ENCODE measurements at places on chromosomes 5 and 9.
A peak's percentile ranks its signal among the peaks of the same experiment; 100 is the strongest.

- DNase-seq, result peak; percentile 84
Measured at GRCh38 chr5:90020575-90021538, 388.7 kb downstream of the CETN3 start.

- no peak for DNase-seq
Measured at GRCh38 chr5:171755354-171755821, 30.2 kb upstream of the SMIM23 start.

GRCh38 chr5:175657593-175658271, at the start of gene HRH2:
HRH2 (plus strand) TSS chr5:175658071; CDS start chr5:175683234, 25,163 bp downstream.
- DNase-seq, result peak; percentile 14

DNA sequence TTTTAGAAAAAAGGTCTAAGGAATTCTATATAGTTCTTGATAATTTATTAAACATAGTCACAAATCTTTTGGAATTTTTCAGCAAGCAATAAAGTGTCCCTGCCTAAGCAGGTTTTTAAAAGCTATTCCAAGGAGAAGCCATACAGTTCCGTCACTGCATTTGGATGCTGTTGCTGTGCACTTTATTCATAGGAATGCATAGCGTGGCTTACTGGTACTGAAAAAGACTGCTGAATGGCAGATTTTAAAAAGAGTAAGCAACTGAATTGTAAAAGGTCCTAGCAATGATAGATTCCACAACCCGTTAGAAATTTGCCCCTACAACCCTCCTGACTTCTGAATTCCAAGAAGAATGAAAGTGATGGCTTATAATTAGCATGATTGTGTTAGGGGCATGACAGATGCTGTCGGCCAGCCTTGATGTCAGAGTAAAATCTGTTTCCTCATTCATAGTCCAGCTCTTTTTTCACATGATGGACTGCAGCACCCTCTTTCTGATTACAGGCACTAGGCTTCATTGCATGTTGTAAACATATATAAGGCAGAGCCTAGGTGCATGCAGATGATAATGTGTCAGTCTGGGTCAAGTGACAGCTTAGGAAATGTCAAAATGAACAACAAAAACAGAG, 227.0 kb downstream of the PDE4D start:
- no peak for DNase-seq

DNA sequence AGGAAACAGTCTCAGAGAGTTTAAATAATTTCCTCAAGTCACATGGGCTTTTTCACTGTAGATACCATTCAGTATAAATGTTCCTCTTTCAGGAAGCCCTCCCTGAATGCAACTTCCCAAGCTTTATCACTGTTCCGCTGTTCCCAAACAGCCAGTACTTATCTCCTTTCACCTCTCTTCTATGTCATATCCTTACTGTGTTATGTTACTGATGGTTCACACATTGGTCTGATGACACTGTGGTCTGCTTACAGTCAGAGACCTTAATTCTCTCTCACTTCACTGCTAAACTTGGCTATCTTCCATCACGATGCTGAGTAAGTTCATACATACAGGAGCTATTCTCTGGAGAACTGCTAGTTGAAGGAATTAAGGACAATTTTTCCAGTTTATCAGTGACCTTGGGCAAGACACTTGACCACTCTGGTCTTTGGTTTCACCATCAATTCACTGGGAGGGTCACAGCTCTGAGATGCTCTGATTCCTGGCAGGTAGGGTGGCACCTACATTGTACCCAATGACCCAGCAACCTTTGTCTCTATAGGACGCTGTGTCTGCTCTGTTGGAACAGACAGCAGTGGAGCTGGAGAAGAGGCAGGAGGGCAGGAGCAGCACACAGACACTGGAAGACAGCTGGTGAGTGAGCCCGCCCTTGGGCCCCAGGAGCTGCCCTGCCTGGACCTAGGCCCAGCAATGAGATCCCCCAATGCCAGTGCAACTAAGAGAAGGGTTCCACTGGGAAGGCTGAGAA, 42.1 kb upstream of the RARS1 start:
- DNase-seq, result no peak

DNA sequence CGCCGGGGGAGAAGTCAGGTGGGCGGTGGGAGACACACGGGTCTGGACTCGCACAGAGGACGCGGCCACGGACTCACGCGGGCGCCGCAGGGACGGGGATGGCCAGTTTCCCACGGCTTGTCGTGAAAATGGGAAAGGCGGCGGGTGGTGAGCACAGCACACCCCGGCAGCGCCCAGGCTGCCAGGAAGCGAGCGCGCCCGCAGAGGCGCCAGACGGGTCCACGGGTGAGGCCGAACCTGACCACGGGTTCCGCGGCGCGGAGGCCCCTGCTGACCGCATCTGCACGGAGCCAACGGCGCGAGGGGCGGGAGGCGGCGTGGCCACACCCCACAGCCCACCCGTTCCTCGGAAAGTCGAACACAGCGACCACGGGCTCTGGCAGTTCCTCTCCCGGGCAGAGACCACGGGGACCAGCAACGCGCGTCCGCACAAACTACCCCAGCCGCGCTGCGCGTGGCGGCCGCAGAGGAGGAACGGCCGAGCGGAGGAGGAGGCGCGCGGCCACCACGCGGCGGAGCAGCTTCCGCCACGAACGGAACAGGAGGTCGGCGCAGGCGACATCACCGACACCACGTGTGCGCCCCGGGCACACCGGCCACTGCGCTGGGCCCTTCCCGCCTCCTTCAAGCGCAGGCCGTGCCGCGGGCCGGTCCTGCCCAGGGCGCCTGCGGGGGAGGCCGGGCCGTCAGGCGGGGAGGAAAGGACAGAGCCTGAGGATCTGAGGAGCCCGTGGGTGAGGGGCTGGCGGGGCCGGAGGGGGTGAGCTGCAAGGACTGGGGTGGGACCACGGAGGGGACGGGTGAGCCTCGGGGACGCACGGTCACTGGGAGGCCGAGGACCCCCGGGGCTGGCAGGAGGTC, 5.6 kb downstream of the EXD3 start:
- DNase-seq, result peak; percentile 6

DNA sequence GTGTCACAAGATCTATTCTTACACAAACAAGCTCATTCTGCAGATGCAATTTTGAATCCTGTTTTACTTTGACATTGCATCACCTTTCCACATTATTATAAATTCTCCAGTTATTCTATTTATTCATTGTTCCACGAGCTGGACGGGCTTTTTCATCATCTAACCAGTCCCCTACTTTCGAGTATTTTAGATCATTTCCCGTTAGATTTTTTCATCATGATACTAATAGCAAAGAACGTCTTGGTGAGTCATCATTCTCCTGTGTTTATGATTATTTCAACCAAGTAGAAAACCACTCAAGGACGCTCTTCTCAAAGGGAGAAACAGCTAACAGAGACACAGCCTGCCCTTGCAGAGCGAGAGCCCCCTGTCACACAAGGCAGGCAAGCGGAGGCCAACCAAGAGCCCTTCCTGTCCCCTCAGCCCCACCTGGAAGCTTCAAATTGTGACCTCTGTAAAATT, 15.1 kb downstream of the BBLN start:
- DNase-seq, result no peak

GRCh38 chr5:62182802-62183201, 123.2 kb upstream of the KIF2A start:
- DNase-seq, result no peak

GRCh38 chr5:55900068-55900467, 48.9 kb downstream of the IL31RA start:
- DNase-seq, result no peak

DNA sequence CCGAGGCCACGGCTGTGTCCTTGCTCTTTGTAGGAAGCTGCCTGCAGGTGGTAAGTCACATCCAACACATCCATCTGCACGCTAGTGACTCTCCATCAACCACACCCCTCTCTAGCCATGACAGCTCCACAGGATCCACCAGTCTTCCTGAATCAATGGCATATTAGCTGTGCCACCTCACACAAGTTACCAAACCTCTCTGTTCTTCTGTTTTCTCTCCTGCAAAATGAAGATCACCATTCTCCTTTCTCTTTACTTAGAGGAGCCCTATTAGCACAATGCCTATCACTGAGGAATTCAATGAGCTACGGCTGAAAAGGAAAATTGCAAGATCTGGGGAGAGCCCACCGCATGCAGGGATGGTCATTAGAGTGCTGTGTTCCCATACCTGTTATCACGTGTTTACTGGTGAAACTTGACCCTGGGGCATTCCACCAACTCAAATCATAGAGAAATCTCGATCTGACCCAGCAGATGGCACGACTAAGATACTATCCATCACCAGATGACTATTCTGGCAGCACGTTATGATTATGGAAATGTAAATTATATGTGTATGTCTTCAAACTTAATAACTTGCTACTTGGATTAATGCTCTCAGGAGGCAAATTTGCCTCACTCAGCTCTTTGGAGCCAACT, 20.9 kb downstream of the WHRN start:
- no peak for DNase-seq

DNA sequence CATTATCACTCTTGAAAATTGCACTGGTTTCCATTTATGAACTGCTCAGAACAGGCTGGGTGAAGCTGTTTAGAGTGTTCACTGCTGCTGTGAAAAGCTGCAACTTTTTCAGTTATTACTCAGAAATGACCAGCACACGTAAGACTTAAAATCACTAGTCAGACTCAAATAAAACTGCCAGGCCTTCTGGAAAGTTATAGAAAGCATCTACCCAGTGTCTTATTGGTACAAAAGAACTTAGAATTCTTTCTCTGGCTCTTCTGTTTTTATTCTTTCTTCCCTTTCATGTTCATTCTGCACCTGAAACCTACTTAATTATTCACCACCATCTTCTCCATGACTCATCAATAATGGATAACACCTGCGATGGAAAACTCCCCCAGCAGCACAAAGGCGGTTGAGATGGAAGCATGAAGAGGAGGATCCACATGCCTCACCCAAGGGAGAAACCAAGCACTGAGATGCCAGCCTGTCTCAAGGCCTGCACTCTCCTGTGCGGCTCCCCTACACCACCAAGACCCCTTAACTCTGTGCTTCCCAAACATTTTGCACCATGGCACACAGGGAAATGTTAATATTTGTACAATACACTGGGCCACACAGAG, 171.9 kb downstream of the ENTREP1 start:
- DNase-seq, result no peak

DNA sequence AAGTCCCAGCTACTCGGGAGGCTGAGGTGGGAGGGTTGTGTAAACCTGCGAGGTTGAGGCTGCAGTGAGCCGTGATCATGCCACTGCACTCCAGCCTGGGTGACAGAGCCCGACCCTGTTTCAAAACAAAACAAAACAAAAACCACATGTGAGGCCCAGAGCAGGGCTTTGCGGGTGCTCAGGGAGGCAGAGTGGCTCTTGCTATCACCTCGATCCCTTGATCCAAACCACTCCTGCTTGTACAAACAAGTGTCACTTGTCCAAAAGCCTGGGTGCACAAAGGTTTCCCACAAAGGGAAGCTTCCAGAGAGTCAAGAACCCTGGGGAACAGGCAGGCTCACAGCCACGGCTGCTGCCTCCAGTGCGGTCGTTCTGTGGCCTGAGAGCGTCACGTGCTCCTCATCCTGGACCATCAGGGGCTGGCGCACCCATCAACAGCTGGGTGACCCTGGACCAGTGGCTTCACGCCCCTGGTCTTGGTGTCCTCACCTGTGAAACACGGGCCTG, 162.7 kb downstream of the C9orf50 start:
- peak; percentile 63 for DNase-seq

DNA sequence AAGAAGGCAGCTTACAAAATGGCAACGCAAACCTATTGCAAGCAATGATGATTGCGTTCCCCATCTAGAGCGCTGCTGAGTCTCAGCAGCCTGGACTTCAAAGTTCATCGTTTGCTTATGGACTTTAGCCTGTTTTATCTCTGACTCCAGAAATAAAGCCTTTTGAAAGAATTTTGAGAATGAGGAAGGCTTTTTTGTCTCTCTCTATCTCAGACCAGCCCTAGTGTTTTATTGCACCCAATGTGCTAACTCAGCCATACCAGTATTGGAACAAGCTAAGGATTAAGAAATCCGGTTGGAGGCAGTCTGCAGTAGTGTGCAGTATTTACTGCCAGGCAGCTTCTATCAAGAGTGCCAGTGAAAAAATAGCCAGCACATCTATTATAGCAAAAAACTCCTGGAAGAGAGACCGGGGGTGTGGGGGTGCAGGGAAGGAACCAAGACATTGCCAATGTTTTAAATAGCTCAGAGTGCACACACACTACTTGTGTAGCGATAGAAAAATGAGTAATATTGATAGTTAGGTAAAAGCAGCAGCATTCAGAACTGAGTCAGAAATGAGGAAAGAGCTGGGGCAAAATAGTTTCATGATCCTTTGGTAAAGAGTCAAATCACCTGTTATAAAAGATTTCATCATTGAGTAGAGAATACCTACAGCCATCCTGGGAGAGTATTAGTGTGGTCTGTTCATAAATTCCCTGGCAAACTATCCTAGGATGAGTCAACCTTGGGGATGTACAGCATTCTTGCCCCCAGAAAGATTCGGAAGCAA, 219.0 kb downstream of the ZNF608 start:
- DNase-seq, result peak; percentile 11

- no peak for DNase-seq
Measured at GRCh38 chr9:74494490-74494889, 2.6 kb upstream of the RORB start.

- DNase-seq, result no peak
Measured at GRCh38 chr9:100590481-100590880, 12.6 kb downstream of the CAVIN4 start.

- no peak for DNase-seq
Measured at GRCh38 chr5:149707097-149707496, 23.0 kb upstream of the PPARGC1B start.

- no peak for DNase-seq
Measured at GRCh38 chr5:30850866-30851265, 342.6 kb upstream of the CDH6 start.

GRCh38 chr5:116942622-116943021, 368.0 kb upstream of the SEMA6A start:
- no peak for DNase-seq

- no peak for DNase-seq
Measured at GRCh38 chr9:135552021-135552697, 6.2 kb downstream of the OBP2A start.

- DNase-seq, result no peak
Measured at GRCh38 chr5:68253624-68254585, 38.3 kb downstream of the PIK3R1 start.

GRCh38 chr5:157917899-157918809, 59.2 kb upstream of the CLINT1 start:
- no peak for DNase-seq

- peak; percentile 92 for DNase-seq
Measured at GRCh38 chr5:122183098-122183787, 53.9 kb downstream of the ZNF474 start.

GRCh38 chr5:36152324-36153297, 700 bp downstream of the SKP2 start:
- DNase-seq, result no peak

DNA sequence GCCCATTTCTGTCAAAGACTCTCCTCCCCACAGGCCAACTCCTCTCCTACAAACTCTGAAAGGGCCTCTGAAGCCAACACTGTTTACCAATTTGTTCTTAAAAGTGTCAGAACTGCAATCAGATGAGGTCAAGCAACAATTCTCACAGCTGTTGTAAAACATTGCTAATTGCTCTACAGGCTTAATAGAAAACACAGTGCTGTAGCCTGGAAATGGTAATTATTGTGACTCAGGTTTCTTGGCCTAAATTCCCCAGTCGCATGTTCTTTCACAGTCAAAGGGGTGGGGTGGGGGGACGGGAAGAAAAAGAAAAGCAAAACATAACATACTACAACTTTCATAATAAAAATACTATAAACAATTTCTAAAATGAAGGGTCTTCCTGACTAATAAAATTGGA, 343.2 kb downstream of the DMAC1 start:
- DNase-seq, result no peak

GRCh38 chr9:124776954-124777648, at the start of gene OLFML2A:
OLFML2A (plus strand) TSS chr9:124777133; CDS start chr9:124777271, 138 bp downstream.
- DNase-seq, result no peak

Measured in pons (tissue), 1 donor.